ENCODE measurements at places on chromosomes 13 and 19. TPM values are rescaled to one million over a fixed set of nuclear protein-coding genes. Genes with fewer than 3 reads are reported as not detected.

The PTPRH gene
- total RNA-seq, result 6.5 TPM

The CYP2A7 gene
- not detected for total RNA-seq

The CEACAM6 gene
- not detected for total RNA-seq

The ZNF709 gene
- 5.9 TPM for total RNA-seq

The TTC9B gene
- not detected for total RNA-seq

The FUT2 gene
- total RNA-seq, result not detected

The FGF21 gene
- total RNA-seq, result not detected

The ZNF737 gene
- 8.2 TPM for total RNA-seq

The DDX49 gene
- total RNA-seq, result 47.4 TPM

The LCP1 gene
- total RNA-seq, result 1.4 TPM

The SAMD4B gene
- total RNA-seq, result 27.6 TPM

The C19orf85 gene
- not detected for total RNA-seq

The FCGBP gene
- 0.38 TPM for total RNA-seq

The ZNF8 gene
- total RNA-seq, result 4.5 TPM

The RGL3 gene
- total RNA-seq, result 7.0 TPM

The VAV1 gene
- total RNA-seq, result not detected
